ENCODE measurements at places on chromosomes 7 and 10.

DNA sequence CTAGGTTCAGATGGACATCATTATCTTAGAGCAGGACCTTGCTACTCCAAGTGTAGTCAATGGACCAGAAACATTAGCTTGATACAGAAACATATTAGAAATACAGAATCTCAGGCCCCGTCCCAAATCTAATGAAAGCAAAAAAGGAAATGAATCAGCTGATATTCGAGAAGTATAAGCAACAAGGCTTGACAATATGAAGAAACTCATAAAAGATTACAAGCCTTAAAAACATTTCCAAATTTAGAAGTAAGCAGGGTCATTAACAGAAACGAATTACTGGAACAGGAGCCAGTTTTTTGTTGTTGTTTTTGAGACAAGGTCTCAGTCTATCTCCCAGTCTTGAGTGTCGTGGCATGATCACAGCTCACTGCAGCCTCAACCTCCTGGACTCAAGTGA is 40.5 kb upstream of the GSAP start:
- DNase-seq = no peak
- no peaks in the 10 kb centered on the region for H3K36me3 ChIP-seq
- no peaks in the 10 kb centered on the region for H3K27me3 ChIP-seq
- H3K27ac ChIP-seq = no peak overlapping the region

GRCh38 chr10:52451817-52452216 is 137.7 kb downstream of the DKK1 start:
- H3K27ac ChIP-seq = no peak overlapping the region
- DNase-seq = no peak
- no peaks in the 10 kb centered on the region for H3K4me1 ChIP-seq
- H3K27me3 ChIP-seq = no peaks in the 10 kb centered on the region
- no peaks in the 10 kb centered on the region for H3K36me3 ChIP-seq

- no peak overlapping the region for H3K4me3 ChIP-seq
- H3K36me3 ChIP-seq = no peaks in the 10 kb centered on the region
- H3K27ac ChIP-seq = no peak overlapping the region
These were observed 33.8 kb downstream of the GFRA1 start for GRCh38 chr10:116239229-116239628.

- peaks cover 38% of the 10 kb centered on the region for H3K27me3 ChIP-seq
- no peak overlapping the region for H3K4me3 ChIP-seq
- peaks cover 2% of the 10 kb centered on the region for H3K4me1 ChIP-seq
These were observed 122.5 kb upstream of the ANKRD1 start for GRCh38 chr10:91043173-91043910.

- no peaks in the 10 kb centered on the region for H3K4me1 ChIP-seq
- H3K4me3 ChIP-seq = no peak overlapping the region
- H3K36me3 ChIP-seq = no peaks in the 10 kb centered on the region
- H3K27ac ChIP-seq = no peak overlapping the region
- no peak for DNase-seq
These were observed 51.2 kb downstream of the PDK4 start for GRCh38 chr7:95545007-95545615.

- no peaks in the 10 kb centered on the region for H3K36me3 ChIP-seq
- DNase-seq = no peak
- H3K4me3 ChIP-seq = no peak overlapping the region
- H3K27ac ChIP-seq = no peak overlapping the region
- no peaks in the 10 kb centered on the region for H3K4me1 ChIP-seq
These were observed 227.5 kb downstream of the WDR11 start for GRCh38 chr10:121078672-121079102.

DNA sequence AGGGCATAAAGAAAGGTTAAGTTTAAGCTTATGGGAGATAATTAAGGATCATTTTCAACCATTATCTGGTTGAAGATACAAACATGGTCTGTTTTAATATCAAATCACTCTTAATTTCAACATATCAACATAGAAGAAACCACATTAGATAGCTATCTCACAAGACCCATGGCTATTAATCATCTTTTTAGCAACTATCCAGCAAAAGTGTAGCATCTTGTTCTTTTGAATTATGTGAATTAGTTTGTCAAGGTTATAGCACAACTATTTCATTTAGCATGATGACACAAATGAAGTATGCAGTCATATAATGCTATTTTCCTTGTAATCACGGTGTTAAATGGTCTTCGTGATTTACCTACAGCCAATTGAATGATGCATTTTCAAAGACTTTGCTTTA is 58.9 kb upstream of the PPP1R9A start:
- no peak overlapping the region for H3K4me3 ChIP-seq
- no peaks in the 10 kb centered on the region for H3K36me3 ChIP-seq
- no peak for DNase-seq
- no peaks in the 10 kb centered on the region for H3K27me3 ChIP-seq
- no peaks in the 10 kb centered on the region for H3K4me1 ChIP-seq

GRCh38 chr7:104839842-104840241 is 174.2 kb upstream of the KMT2E start:
- H3K27me3 ChIP-seq = peaks cover 12% of the 10 kb centered on the region
- H3K4me3 ChIP-seq = no peak overlapping the region
- no peaks in the 10 kb centered on the region for H3K36me3 ChIP-seq
- no peak for DNase-seq
- H3K4me1 ChIP-seq = no peaks in the 10 kb centered on the region

GRCh38 chr7:32150039-32150438 is 79.8 kb upstream of the PDE1C start:
- no peaks in the 10 kb centered on the region for H3K36me3 ChIP-seq
- no peak for DNase-seq
- H3K27ac ChIP-seq = no peak overlapping the region

DNA sequence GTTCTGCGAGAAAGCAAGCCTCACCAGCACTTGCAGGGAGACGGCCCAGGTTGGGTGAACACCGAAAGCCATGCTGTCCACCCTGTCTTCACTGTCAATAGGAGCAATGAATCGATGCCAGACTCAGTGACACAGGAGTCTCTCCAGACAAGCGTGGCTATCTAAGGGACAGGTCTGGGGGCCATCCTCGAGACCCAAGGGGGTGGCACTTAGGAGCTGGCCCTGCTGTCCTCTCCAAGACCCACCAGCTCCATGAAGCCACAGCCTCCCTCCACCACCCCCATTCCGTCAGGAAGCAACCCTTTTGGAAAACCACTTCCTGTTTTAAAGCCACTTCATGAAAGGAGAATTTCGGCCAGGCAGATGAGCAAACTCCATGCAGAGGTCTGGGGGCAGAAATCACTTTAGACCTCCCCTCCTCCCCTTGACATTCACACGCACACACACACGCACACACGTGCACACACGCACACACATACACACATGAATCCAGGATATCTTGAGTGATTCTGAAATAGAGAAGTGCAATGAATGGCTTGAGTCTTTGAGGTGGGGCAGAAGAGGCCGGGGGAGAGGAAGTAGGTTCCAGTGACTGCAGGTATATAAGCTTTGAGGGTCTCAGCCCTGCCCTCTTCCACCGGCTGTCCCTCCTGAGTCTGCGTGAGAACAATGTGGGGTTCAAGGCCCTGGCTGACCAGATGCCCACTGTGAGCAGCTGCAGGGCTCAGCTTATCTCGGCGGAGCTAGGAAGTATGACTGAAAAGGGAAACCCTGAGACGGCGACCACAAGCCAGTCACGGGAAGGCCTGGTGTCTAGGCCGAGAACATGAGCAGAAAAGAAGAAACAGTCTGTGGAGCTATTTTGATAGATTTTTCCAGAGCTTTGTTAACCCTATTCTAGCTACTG is 25.0 kb downstream of the RGS10 start:
- peak overlapping the region; percentile 54 for H3K4me3 ChIP-seq
- no peaks in the 10 kb centered on the region for H3K27me3 ChIP-seq
- peaks cover 53% of the 10 kb centered on the region for H3K4me1 ChIP-seq
- peak; percentile 55 for DNase-seq

DNA sequence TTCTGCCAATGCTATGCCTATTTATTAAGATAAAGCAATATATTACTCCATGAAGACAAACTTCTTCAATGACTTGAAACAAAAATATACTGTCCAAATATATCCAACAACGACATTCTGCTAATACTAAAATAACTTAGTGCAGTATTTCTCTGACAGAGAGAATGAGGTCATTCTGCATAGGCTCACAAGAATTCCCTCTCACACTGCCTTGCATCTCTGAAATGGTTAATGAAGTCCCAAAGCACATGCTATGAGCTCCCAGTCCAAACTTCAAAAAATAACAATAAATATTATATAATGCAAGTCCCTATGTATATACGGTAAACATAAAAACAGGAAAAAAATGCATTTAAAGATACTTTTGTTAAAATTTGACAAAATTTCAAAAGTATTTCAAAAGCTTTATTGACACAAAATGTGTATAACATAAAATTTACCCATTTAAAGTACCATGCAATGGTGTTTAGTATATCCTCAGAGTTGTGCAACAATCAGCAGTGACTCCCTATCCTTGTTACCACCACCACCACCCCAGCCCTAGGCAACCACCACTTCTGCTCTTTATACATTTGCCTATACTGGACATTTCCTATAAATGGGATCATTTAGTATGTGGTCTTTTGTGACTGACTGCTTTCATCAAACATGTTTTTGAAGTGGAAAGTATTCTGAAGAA is 27.6 kb downstream of the CHCHD3 start:
- no peaks in the 10 kb centered on the region for H3K36me3 ChIP-seq
- no peak overlapping the region for H3K27ac ChIP-seq
- H3K27me3 ChIP-seq = no peaks in the 10 kb centered on the region
- no peak for DNase-seq

DNA sequence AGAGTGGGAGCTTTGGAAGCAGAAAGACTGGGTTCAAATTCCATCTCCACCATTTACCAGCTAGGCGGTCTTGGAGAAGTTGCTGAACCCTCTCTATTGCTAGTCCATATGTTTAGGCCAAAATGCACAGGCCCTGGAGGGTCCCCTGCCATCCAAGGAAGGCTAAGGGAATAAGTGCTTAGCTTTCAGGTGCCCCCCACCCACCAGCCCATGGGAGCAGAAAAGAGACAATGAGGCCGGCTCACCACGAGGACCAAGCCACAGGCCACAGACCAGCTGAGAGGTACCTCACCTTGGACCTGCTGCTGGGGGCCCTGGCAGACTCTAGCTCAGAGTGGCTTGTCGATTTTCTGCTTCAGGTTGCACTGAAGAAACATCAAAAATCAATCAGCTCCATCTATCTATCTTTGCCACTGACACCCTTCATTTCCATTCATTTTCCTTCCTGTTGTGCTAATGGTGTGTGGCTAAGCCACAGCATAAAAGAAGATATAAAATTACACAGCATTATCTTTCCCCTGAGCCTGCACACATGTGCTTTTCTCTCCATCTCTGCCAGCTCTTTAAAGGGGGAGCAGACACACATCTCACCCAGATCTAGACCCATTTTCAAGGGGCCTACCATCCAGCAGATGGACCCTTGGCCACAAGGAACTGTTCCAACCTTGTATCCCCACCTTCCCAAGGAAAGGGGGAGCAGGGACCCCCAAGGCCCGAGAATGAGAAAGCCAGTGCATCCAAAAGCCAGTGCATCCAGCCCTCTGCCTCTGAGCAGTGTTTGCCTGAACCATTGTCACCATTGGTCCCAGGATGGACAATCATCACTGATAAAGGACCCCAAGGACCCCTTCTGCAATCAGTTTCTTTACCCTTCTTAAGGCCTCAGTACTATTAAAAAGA is 65.4 kb downstream of the GRID1 start:
- no peak for DNase-seq
- H3K4me1 ChIP-seq = no peaks in the 10 kb centered on the region
- no peak overlapping the region for H3K27ac ChIP-seq
- no peak overlapping the region for H3K4me3 ChIP-seq
- no peaks in the 10 kb centered on the region for H3K36me3 ChIP-seq

- H3K27me3 ChIP-seq = peaks cover 53% of the 10 kb centered on the region
- no peak overlapping the region for H3K27ac ChIP-seq
- DNase-seq = no peak
- H3K4me3 ChIP-seq = peak overlapping the region; percentile 56
These were observed 983 bp downstream of the TNRC18 start for GRCh38 chr7:5422396-5423305.

DNA sequence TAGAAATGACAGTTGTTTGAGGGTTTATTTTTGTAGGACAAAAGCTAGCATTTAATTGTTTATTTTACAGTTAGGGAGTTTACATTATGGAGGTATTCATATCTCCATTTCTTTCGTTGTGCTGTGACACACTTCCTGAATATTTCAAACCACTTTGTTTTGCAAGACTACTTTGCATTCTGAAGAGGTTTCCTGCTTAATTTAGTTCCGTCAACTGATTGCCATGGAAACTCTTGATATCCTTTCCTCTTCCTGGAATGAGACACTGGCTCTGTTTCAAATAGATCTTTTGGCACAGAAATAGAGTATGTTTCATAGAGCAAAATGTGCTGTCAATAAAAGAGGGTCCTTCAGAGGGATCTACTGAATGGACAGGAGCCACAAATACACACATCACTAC is 159.5 kb upstream of the AGR3 start:
- peaks cover 6% of the 10 kb centered on the region for H3K27me3 ChIP-seq
- DNase-seq = no peak
- H3K27ac ChIP-seq = no peak overlapping the region
- no peak overlapping the region for H3K4me3 ChIP-seq
- H3K36me3 ChIP-seq = no peaks in the 10 kb centered on the region
- H3K4me1 ChIP-seq = peaks cover 20% of the 10 kb centered on the region

DNA sequence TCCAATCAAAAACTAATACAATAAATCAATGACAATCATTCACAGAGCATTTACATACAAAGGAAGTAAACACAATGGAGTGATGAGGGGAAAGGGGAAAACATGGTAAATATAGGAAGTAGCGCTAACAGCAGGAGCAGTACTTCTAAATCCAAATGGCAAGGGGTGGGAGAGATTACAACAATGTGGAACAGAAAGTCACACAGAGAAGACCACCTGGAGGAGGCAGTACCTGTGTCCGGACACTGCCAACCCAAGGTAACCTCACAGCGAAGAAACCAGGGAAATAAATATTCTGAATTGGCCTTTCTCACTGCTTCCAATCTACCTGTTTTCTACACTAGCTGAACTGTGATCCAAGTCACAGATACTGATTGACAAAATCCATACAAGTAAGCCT is 58.2 kb downstream of the ABI1 start:
- H3K4me1 ChIP-seq = peaks cover 66% of the 10 kb centered on the region
- H3K36me3 ChIP-seq = peaks cover 27% of the 10 kb centered on the region
- H3K27me3 ChIP-seq = no peaks in the 10 kb centered on the region
- no peak overlapping the region for H3K4me3 ChIP-seq

- peaks cover 6% of the 10 kb centered on the region for H3K27me3 ChIP-seq
- H3K36me3 ChIP-seq = no peaks in the 10 kb centered on the region
- H3K27ac ChIP-seq = no peak overlapping the region
- no peaks in the 10 kb centered on the region for H3K4me1 ChIP-seq
These were observed 25.7 kb upstream of the WAPL start for GRCh38 chr10:86547296-86547695.

GRCh38 chr10:74079936-74080590 is 70.6 kb downstream of the AP3M1 start:
- no peak overlapping the region for H3K4me3 ChIP-seq
- no peaks in the 10 kb centered on the region for H3K27me3 ChIP-seq
- H3K4me1 ChIP-seq = peaks cover 50% of the 10 kb centered on the region
- no peak overlapping the region for H3K27ac ChIP-seq
- peaks cover 27% of the 10 kb centered on the region for H3K36me3 ChIP-seq

DNA sequence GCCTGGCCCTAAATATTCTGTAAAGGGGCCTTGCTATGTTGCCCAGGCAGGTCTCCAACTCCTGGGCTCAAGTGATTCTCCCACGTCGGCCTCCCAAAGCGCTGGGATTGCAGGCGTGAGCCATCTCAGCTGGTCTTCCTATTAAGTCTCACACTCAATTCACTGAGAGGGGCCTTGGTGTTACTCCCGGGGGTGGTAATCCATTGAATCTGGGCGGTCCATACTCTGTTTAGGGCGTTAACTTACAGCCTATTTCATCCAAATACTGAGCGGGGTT is 665 bp upstream of the SRRT start:
- H3K27me3 ChIP-seq = no peaks in the 10 kb centered on the region
- H3K27ac ChIP-seq = peak overlapping the region; percentile 97
- peak overlapping the region; percentile 98 for H3K4me3 ChIP-seq
- peaks cover 59% of the 10 kb centered on the region for H3K36me3 ChIP-seq
- peaks cover 37% of the 10 kb centered on the region for H3K4me1 ChIP-seq
- no peak for DNase-seq
